ENCODE measurements at places on chromosomes 6 and 20.

DNA sequence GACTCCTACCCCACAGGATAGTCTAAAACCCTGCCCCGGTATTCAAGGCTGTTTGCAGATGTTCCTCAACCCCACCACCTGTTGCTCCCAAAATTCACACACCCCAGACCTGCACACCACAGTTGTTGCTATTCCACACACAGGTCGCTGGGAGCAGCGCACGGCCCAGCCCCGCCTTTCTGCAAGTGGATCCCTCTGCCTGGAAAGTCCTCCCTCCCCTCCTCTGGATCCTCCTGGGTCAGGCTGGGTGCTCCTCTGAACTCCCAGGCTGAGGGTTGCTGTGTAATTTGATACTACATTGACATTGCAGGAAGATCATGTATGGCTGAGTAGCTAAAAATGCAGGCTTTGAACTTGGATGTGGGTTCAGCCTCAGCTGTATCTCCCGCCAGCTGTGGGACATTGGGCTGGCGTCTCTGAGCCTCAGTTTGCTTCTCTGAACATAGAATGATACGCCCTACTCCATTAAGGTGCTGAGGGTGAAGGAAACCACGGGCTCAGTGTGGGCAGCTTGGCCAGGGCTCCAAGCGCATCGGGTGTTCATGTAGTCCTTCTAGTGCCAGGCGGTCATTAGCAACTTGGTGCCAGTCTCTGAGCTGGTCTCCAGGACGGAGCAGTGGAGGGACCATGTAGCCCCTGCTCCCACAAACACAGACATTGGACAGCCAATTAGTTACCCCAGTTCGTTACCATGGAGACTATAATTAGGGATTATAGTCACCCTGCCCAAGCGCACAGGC is 13.9 kb upstream of the CCN5 start:
- DNase-seq = no peak

- DNase-seq = no peak
Measured at GRCh38 chr6:14434916-14435690, 317.5 kb downstream of the CD83 start.

DNA sequence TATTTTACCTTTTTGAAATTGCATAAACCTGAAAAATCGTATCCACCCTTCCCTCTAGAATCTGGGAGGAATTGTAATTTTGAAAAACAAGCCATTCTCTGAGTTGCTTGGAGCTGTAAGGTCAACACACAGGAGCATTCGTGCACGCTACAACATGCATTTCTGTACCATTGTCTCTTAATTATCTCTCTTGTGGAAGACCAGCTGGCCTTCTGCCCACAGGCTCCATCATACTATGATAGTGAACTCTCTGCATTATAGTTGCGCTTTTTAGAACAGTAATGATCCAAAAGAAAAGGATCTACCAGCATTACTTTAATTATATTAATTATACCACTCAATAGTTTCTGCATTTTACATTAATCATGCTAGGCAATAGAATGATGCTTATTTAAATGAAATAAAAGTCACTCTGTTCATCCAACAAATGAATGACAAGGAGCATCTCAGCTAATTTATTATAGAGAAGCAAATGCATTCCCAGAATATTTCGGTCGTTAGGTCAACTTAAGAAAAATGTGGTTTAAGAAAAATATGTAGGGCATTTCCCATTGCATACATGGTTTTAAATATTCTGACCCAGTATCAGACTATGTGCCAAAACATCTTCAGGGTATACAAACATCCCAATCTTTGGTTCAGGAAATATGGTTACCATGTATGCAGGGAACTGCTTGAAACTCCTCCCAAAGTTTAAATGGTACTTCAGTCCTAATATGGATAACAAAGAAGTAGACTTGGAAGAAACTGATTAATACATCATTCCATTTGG is 263.5 kb downstream of the TFAP2A start:
- no peak for DNase-seq

DNA sequence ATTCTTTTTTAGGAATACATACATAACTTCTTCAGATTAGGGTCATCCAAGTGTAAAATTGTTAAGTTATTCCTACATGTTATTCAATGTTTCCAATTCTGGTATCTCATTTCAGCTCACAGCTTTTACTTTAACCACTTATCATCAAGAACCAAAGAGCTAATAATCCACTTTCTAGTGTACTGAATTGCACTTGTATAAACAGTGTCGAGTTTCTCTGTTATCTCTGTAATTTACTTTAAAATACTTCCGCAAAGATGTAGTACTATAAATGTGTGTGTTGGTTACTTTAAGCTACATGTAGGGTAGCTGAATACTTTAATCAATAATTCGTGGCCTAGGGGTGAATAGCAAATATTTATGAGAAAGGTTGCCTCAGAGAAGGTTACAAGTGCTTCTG is 8.8 kb upstream of the GJA1 start:
- no peak for DNase-seq

GRCh38 chr20:1465470-1466210 is 1.0 kb downstream of the NSFL1C start:
- DNase-seq = no peak

DNA sequence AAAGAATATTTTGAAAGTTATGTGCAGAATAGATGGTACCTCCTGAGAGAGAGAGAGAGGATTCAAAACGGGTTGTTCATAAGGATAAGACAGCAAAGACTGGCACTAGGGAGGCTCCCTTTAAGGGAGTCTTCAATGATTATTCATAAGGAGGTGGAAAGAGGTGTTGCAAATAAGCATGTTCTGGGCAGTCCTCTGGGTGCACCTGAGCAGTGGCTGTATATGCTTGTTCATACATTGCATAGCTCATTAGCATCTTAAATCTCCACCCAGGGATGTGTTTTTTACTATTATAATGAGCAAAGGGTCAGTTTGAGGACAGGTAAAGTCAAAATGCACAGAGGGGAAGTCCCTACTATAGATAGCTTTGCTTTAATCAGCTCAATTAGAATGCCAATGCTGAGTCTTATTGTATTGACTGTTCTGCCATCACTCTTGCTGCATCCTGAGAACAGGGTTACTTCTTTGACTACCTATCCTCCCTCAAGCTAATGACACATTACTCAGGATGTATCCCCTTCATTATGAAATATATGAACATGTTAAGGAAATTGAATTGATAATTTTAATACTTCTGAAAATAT is 10.0 kb upstream of the SIRPG start:
- DNase-seq = no peak

DNA sequence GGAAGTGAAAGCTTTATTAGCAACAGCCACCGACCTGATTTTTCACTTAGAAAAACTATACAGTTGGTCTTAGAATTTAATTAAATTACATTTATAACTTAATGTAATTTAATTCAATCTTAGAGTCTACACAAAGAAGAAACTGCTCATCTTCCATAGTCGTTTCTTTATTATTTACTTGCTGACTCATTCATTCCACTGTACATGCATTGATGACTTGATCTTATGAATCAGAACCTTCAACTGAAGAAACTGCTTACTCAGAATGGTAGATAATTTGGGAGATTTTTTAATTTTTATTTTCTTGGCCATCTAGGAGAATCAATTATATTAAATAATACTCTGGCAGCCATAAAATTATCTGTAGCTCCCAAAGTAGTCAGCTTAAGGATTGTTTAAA is 1021.6 kb upstream of the FLRT3 start:
- DNase-seq = no peak

DNA sequence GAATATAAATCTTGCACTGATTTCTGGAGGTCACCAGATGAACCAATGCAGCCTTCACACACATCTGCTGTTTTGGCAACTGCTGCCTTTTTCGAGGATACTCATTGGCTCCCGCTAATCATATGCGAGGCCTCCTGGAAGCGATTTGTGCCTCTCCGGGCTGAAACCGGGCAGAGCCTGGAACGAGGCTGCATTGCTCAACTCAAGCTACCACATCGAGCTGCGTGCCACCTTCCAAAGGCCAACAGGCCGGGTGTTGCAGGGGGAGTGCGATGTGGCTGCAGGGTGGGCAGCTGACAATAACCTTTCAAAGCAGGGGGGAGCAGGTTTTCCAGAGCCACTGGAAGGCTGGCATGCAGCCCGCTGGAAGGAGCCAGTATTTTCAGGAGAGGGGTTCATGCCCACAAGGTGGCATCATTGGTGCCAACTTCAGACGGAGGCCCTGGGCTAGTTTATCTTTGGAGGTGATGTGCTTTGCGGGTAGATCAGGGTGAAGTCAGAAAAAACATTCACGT is 122.6 kb upstream of the IFNGR1 start:
- DNase-seq = no peak

- no peak for DNase-seq
Measured at GRCh38 chr20:23156170-23156841, 70.2 kb upstream of the CD93 start.

GRCh38 chr6:149060985-149061760 is 256.3 kb upstream of the TAB2 start:
- DNase-seq = no peak

- DNase-seq = no peak
Measured at GRCh38 chr6:49453221-49453620, 9.8 kb downstream of the MMUT start.

Measured in NK-92 treated with Interleukin-12 subunit alpha and Interleukin-12 subunit beta, amount 100 ng/mL, for 24 hours (cell line).